ENCODE measurements at places on chromosomes 4 and X. TPM values are rescaled to one million over a fixed set of nuclear protein-coding genes. Genes with fewer than 3 reads are reported as not detected.

EMCN gene
- total RNA-seq = not detected

GABRG1 gene
- not detected for total RNA-seq

SH2D1A gene
- total RNA-seq = not detected

HTR2C gene
- not detected for total RNA-seq

- no peak overlapping the region for H3K4me3 ChIP-seq
- no peaks in the 10 kb centered on the region for H3K4me1 ChIP-seq
- H3K27me3 ChIP-seq = no peaks in the 10 kb centered on the region
- H3K27ac ChIP-seq = no peak overlapping the region
- H3K36me3 ChIP-seq = no peaks in the 10 kb centered on the region
These were observed 9.9 kb downstream of the ARHGAP36 start for GRCh38 chrX:131067846-131068745.

DNA sequence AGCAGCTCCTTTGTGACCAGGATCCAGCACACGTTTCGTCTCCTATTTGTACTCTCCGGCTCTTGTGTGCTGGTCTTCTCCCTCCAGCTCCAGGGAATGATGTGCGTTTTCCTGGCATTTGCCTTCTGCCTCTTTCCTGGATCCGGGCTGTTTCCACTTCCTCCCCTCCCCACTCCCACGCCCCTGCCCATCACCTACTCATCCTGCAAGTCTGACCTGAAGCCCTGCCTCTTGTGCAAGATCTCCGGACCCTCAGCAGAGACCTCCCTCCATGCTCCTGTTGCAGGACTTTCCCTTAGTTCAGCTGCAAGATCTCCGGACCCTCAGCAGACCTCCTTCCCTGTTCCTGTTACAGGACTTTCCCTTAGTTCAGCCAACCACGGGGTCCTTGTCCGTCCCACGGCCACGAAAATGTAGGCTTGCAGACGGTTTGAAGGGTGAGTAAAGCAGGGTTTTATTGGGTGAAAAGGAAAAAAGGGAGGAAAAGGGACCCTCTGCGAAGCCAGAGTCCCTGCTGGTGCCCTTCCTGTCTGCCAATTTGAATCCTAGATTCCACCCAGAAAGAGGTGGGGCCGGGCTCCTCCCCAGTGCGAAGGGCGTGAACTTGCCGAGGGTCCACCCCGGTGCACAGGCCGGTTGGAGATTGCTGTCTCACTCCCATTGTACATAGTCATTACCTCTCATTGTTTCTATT is 74.4 kb upstream of the IRF2 start:
- peaks cover 7% of the 10 kb centered on the region for H3K27me3 ChIP-seq
- no peaks in the 10 kb centered on the region for H3K36me3 ChIP-seq
- no peak overlapping the region for H3K27ac ChIP-seq

GRCh38 chr4:8546766-8547107 is 33.5 kb upstream of the GPR78 start:
- DNase-seq = no peak
- H3K4me1 ChIP-seq = peaks cover 79% of the 10 kb centered on the region
- H3K27ac ChIP-seq = peak overlapping the region; percentile 96
- H3K4me3 ChIP-seq = 0 out of 2 replicates have a peak overlapping the region, but pooled peaks have one; percentile 4
- no peaks in the 10 kb centered on the region for H3K36me3 ChIP-seq

DNA sequence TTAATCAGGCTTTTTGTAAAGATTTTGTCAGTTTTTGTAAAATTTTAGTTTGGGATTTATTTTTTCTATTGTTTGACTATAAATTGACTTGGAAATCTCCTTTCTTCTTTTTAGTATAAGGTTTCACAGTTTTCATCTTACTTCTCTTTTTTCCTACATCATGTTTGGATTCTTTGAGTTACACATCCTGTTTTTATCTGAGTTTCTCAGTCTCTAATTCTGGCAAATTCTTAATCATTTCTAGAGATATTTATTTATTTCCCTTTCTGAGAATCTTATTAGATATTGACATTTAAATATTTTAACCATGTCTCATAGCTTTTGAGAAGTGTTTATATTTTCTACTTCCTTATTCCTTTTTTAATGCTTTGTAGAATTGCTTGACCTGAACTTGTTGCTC is 20.7 kb downstream of the USP53 start:
- peaks cover 20% of the 10 kb centered on the region for H3K36me3 ChIP-seq
- no peak overlapping the region for H3K4me3 ChIP-seq
- peaks cover 7% of the 10 kb centered on the region for H3K4me1 ChIP-seq

DNA sequence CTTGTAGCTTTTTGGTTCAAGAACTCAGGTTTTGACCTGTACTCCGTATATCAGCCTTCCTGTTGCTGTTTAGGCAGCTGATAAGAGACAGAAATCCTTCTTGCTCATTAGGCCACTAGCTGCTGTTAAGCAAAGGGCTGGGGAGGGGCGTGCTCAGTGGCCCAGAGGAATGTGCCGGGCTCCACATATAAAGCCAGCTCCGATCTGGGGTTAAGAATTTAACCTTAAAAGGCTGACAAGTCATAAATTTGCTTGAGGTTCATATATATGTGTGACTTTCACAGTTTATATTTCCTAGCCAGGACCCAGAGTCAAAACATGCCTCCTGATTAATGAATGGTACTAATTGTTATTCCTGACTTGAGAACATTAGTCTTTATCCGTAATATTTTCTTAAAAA is 15.3 kb downstream of the GPC3 start:
- no peak for DNase-seq
- no peaks in the 10 kb centered on the region for H3K36me3 ChIP-seq
- no peak overlapping the region for H3K27ac ChIP-seq
- no peaks in the 10 kb centered on the region for H3K27me3 ChIP-seq
- H3K4me1 ChIP-seq = no peaks in the 10 kb centered on the region

DNA sequence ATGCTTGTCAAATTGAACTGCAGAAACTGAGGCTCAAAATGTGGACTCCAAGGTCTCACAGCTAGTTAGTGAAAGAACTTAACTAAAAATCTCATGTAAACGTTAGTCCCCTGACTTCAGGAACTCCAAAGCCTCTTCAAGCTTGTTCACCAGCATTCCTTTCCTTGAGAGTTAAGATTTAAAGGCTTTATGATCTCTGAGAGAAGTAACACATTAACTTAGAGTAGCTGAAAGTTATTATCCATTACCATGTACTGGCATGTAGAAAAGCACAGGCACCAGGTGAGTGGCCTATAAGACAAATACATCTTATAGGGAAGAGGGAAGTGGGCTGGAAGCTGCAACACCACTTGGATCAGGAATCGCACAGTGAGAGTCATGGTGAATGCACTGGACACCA is 15.3 kb downstream of the PARM1 start:
- no peak for DNase-seq
- H3K36me3 ChIP-seq = no peaks in the 10 kb centered on the region
- H3K4me1 ChIP-seq = no peaks in the 10 kb centered on the region
- no peak overlapping the region for H3K4me3 ChIP-seq

GRCh38 chr4:42142591-42142990 is 9.9 kb downstream of the BEND4 start:
- H3K36me3 ChIP-seq = no peaks in the 10 kb centered on the region
- no peaks in the 10 kb centered on the region for H3K4me1 ChIP-seq
- DNase-seq = no peak
- no peak overlapping the region for H3K4me3 ChIP-seq
- no peak overlapping the region for H3K27ac ChIP-seq
- no peaks in the 10 kb centered on the region for H3K27me3 ChIP-seq

- no peak overlapping the region for H3K27ac ChIP-seq
- DNase-seq = no peak
- H3K4me3 ChIP-seq = no peak overlapping the region
- H3K27me3 ChIP-seq = peaks cover 10% of the 10 kb centered on the region
These were observed 35.3 kb downstream of the AREG start for GRCh38 chr4:74480267-74480666.

DNA sequence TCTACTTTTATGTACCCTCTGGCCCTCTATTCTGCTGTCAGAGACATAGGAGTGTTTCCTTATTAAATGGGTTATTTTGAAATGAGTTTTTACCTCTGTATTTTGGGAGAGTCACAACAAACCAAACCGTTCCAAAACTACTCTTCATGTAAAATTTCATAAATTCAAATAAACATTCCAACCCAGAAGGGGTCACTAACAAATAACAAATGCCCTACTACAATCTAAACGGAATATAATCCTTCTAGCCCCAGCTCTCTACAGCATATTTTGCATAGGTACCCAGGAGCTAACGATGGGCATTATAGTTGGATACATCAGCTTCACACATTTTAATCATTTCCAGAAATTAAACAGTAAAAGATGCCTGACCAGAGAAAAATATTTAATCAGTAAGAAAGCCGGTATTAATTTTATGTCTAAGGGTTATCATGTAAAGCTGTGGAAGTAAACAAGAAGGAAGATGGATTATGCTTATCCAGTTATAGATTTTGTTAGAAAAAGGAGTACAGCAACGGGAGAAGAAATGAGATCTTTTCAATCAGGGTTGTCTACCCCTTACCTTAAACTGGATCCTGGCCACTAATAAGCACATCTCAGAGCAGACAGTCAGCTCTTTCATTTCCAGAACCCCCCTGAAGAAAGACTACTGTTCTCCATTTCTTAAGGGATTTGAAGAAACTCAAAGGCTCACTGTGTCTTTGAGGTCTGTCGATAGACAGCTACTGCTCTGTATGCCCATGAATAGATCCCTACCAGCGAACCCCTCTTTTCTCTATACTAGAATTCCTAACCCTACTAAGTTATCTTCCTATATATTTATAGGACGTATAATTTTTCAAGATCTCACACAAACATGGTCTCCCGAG is 1.2 kb downstream of the UGDH start:
- DNase-seq = no peak
- H3K36me3 ChIP-seq = peaks cover 3% of the 10 kb centered on the region

DNA sequence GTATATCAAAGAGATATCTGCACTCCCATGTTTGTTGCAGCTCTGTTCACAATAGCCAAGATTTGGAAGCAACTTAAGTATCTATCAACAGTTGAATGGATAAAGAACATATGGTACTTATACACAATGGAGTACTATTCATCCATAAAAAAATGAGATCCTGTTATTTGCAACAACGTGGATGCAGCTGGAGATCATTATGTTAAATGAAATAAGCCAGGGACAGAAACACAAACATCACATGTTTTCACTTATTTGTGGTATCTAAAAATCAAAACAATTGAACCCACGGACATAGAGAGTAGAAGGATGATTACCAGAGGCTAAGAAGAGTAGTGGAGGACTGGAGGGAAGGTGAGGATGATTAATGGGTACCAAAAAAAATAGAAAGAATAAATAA is 14.2 kb downstream of the IQCM start:
- H3K36me3 ChIP-seq = no peaks in the 10 kb centered on the region
- no peak overlapping the region for H3K27ac ChIP-seq
- no peak for DNase-seq
- no peaks in the 10 kb centered on the region for H3K4me1 ChIP-seq

DNA sequence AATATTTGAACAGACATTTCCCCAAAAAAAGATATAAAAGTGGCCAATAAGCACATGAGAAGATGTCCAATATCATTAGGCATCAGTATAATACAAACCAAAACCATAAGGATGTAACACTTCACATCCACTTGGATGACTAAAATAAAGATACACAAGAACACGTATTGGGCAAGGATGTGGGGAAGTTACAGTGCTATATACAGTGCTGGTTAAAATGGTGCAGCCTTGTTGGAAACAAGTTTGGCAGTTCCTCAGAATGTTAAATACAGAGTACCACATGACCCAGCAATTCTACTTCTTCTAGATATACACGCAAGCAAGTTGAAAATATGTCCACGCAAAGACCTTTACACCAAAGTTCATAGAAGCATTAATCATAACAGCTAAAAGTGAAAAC is 58.9 kb downstream of the HAUS3 start:
- no peak overlapping the region for H3K4me3 ChIP-seq
- H3K27me3 ChIP-seq = no peaks in the 10 kb centered on the region
- no peak for DNase-seq

All from SJSA1 (cell line).